ENCODE measurements at places on chromosomes 3 and 15.

DNA sequence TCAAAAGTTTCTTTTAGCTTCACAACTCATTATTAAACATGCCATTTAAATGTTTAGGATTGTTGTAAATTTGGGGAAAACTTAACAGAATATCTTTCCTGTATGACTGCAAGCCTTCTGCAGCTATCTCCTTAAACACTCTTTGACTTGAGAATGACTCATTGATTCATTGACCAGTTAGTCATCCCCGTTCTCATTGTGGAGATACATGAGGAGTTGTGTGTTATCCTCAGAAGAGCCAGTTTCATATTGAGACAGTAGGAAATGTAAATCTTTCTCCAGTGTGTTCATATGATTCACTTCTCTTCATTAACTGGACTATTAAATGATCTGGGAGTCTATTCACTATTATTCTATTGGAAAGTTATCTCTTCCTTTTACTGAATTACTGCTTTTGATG, 83.0 kb downstream of the CRYGS start:
- DNase-seq, result no peak

DNA sequence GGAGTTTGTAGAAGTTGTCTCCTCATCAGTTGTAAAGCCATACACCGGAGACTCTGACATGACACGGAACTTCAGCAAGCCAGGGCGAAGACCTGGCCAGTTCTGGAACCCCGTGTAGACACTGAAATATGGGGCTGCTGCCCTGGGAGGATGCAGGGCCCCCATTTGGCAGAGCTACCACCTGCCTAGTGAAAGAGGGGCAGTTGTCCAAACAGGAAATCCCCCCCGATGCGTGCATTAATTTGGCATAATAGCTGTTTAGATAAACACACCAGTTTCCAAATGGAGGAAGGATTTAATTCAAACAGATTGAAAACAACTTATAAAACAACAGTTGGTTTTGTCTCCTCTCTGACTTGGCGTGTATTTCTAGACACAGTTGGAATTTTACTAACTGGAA, 357.2 kb downstream of the GABRG3 start:
- DNase-seq, result no peak

DNA sequence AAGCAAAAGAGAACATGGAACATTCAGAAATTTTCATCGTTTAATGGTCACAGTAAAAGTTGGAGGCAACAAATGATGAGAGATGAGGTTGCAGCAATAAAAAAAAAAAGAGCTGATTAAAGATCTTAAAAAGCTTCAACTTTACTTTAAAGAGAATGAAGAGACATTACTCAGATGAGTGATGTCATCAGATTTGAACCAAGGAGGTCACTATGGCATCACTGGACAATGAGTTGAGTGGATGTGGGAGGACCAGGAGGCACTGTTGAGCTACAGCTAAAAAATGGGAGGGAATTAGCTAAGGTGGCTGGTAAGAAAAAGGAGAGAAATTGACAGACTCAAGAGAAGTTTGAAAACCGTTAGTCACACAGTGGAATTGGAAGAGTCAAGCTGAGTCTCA, 138.4 kb downstream of the SST start:
- no peak for DNase-seq

DNA sequence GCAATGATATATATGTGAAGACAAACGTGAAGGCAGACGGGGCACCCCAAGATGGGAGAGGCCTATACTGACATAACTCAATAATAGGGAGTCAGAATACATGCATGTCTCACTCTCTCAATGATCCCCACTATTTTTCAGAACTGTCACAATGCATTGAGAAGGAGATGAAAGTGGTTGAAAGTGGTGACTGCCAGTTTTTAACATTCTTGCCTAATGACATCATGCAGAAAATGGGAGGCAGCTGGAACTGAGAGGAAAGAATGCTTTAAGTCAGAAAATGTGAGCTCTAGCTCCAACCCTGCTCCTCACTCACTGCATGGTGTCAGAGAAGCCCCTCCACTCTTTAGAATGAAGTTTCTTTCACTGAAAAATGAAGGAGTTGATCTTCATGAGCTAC, 55.3 kb upstream of the P2RY1 start:
- DNase-seq, result no peak

DNA sequence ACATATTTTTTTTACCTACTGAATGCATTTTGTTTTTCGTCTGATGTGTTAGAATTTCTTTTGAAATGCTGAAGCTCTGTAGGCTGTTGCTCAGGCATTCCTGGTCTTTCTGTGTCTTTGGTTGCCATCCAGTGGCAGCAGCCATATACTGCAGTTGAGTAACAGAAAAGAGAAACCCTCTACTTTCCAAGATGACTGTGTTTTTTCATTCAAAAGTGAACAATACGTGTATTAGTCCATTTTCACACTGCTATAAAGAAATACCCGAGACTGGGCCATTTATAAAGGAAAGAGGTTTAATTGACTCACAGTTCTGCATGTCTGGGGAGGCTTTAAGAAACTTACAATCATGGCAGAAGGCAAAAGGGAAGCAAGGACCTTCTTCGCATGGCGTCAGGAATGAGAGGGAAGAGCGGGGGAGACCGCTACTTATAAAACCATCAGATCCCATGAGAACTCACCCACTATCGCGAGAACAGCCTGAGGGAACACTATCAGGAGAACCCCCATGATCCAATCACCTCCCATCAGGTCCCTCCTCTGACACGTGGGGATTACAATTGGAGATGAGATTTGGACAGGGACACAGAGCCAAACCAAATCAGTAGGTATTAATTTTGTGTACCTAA, 4.7 kb upstream of the GOLGA8B start:
- DNase-seq, result no peak

DNA sequence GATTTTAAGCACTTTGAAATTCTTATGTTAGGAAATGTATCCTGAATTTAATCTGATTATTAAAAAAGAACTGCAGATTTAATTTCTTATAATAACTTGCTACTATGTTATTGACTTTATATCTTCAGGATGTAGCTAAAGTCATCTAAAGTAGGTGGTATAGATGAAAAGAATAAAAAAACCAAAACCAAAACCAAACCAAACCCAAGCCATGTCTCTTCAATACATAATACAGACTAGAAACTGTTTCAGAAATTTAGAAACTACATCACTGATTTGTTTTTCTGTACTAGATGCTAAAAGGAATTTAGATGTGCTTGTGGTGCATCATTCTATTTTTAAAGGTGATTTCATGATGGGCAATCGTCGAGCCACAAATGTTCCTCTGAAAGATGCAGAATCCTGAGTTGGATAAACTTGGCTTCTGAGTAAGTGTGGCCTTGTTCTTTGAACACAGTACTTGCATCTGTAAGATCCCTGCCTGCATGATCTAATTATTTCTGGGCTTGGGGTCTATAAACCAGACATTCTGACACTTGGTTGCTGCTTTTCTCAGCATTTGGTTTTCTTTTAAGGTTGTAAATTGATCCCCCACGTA, 287.1 kb upstream of the SUCLG2 start:
- DNase-seq, result no peak

DNA sequence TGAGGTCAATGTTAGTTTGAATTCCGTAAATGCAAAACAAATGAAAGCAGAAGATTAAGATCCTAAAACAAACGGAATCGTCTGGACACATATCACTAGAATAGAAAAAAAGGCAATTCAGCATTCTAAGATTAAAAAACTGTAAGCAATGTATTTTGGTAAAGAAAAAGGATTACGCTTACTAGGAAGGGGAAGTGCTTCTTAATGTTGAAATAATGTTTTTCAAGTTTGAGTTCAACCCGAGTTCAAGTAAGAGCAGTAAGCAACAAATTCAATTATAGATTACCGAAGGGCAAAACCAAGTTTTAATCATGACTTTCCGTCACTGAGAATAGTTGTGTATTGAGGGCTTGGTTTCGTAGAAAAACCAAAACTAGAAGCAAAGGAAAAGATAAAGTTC, 637 bp downstream of the CIP2A start:
- DNase-seq, result no peak

GRCh38 chr3:68953816-68954444, 21.6 kb upstream of the TAFA4 start:
- no peak for DNase-seq

DNA sequence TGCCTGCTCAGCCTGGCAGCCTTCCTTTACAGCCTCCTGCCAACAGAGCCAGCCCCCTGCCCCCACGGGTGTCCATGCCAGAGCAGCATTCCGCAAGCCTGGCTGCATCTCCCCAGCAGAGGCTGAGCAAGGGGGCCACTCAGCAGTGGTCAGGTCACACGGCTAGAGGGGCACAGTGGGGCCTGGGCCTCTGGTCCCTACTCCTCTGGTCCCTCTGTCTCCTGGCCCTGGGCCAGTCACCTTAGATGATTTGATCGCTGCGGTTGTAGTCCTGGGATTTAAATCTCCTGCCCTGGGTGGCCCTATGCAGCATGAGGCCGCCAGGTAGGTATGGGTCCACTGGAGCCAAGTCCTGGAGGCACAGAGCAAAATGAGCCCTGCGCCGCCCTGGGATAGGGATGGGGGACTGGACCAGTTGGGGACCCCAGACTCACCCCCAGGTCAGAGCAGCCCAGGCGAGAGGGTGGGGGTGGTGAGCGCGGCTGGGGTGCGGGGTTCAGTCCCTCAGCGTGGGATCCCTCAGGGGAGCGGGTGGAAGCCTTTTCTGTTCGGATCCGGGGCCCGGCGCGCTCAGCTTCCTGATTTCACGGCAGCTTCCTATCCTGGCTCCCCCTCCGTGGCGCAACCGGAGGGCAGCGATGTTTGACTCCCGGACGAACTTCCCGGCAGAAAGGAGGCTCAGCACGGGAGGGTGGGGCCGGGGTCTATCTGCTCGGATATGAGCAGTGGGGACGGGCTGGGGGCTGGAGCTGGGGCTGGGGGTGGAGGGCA, at the start of gene ZBTB47:
Gene ZBTB47 (plus strand): TSS at position 138 of the 771 bp plus-strand sequence. CDS start 4,659 bp downstream, outside the sequence.
- DNase-seq, result no peak

- no peak for DNase-seq
Measured at GRCh38 chr15:48596415-48596814, 49.1 kb downstream of the FBN1 start.

DNA sequence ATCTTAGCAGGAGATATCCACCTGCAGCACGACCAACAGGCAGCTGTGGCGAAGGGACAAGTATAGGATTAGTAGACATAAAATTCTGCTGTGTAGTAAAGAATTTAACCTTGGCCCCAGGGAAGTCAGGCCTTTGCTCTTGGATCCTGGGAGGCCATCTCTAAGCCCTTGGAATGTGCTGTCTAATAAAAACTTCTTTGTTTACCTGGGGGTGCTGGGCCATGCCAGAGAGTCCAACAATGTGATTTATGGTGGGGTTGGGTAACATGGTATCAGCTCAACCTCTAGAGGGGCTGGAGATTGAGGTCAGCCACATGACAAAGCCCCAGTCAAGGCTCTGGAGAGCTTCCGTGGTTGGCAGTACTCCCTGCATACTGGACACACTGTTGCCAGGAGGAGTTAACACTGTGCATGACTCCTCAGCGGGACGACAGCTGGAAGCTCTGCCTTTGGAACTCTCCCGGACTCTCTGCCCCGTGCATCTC, 52.4 kb downstream of the HEG1 start:
- DNase-seq, result no peak

- DNase-seq, result no peak
Measured at GRCh38 chr3:5707794-5708193, 520.3 kb downstream of the EDEM1 start.

DNA sequence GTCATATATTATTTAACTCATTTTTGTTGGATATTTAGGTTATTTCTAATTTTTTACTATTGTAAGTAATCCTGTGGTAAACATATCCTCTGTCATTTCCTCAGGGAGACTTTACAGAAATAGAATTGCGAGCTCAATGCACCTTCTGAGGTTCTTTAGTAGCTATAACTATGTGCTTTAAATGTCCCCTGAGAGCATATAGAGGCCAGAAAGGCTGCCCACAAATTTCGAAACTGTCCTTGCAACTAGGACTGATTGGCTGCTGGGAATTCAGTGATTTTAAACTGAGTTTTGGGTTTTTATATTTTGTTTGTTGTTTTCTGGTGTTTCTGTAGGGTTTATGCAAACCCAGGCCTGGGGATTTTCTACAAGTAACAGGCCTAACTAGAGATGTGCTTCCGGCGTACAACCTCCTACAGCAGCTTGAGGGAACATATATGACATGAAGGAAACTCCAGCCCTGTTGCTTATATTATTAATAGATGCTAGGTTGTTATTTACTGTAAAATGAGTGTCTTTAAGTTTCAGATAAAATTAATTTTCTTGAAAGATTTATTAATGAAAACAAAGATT, 29.1 kb upstream of the P4HTM start:
- no peak for DNase-seq

All from stimulated activated CD4-positive, alpha-beta T cell treated with anti-CD3 and anti-CD28 coated beads, Interleukin-4, amount 100 ng/mL, for 48 hours (primary cell).